Stimulated activated CD4-positive, alpha-beta T cell treated with anti-CD3 and anti-CD28 coated beads, Interleukin-15, amount 100 ng/mL, for 1 hour (primary cell): ENCODE measurements at places on chromosomes 12 and 14.

- DNase-seq: no peak
Measured at GRCh38 chr12:24363177-24363754, 413.8 kb upstream of the SOX5 start.

DNA sequence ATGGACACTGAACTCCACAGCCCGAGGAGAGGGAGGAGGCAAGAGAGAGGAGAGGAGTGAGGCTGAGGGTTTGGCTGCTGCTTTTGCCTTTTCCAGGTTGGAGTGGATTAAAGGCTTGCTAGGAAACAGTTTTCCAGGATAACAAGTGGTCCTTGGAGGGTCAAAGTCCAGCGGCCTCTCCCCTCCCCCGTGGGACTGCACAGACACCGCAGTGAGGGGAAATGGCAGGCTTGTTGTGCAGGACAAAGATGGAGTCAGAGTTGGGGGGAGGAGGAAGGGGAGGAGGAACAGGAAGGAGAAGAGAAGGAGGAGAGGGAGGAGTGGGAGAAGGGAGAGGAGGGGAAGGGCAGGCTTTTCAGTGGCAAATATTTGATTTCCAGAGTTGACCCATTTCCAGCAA is 245.5 kb downstream of the RBM19 start:
- DNase-seq: no peak

DNA sequence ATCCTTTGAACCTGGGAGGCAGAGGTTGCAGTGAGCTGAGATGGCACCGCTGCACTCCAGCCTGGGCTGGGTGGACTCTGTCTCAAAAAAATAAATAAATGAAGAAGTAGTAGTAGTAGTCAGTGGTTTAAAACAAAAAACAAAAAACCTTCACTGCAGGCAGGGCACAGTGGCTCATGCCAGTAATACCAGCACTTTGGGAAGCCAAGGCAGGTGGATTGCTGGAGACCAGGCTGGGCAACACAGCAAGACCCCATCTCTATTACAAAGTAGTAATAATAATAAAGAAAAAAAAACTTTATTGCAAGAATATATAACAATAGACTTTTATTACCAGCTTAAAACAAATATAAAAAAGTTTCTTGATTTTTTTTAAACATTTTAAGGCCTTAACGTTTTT is 13.8 kb upstream of the NEK9 start:
- DNase-seq: no peak

- DNase-seq: no peak
Measured at GRCh38 chr12:53978477-53979356, 4.0 kb upstream of the HOTAIR start.

GRCh38 chr12:5013266-5013730 is 30.4 kb upstream of the KCNA5 start:
- DNase-seq: no peak

GRCh38 chr14:21070083-21070609 is at the start of gene ARHGEF40:
ARHGEF40 (plus strand) TSS chr14:21070304; CDS start chr14:21070397, 93 bp downstream.
- DNase-seq: no peak

DNA sequence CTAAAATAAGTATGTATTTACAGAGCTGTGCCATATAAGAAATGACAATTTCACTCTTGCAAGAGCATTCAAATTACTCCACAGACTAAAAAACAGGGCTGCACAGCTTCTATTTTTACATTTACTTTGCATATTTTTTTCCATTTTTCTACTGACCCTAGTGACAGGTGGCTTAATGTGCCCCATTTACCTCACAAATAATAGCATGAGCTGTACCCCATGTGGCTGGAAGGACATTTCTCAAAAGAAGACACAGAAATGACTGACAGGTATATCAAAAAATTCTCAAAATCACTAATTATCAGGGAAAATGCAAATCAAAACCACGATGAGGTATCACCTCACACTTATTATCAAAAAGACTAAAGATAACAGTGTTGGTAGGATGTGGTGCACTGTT is 1128.6 kb downstream of the SLC16A7 start:
- DNase-seq: no peak

DNA sequence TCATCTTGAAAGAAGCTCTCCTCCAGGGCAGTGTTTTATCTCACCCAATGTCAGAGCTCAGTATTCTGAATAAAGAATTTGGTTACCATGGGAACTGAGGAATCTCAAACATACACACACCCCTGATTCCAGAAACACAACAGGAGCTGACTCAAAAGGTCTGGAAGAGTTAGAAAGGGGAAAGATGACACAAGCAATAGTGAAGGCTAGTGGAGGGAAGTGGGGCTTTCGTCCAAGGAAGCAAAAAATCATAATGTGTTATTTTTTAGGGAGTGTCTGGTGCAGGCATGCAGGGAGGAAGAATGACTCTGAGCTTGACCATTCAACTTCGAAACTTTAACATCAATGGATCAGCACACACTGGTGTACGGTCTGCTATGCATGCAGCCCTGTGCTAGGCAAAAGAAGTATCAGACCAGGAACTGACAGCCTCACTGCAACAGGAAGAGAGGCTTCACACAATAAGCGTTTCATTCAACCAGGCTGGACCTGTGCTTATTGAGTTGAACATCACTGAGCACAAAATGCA is 20.3 kb downstream of the HEBP1 start:
- no peak for DNase-seq

DNA sequence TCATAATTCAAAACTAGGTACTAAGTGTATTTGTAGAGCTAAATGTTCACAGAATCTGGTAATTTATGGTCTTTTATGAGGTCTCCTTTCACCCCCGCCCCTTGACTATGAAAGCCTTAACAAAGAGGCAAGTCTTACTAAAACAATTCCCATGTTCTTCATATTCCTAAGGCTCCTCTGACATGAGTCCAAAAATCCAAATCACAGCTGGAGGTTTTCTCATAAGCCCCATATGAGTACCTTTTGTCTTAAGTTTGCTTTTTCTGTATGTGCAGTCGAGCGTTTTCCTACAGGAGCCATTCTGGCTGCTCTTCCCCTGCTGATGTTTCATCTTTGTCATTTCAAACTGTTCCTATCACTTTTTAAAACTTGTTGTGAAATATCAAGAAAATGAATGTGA is 55.2 kb downstream of the SIX1 start:
- DNase-seq: no peak

DNA sequence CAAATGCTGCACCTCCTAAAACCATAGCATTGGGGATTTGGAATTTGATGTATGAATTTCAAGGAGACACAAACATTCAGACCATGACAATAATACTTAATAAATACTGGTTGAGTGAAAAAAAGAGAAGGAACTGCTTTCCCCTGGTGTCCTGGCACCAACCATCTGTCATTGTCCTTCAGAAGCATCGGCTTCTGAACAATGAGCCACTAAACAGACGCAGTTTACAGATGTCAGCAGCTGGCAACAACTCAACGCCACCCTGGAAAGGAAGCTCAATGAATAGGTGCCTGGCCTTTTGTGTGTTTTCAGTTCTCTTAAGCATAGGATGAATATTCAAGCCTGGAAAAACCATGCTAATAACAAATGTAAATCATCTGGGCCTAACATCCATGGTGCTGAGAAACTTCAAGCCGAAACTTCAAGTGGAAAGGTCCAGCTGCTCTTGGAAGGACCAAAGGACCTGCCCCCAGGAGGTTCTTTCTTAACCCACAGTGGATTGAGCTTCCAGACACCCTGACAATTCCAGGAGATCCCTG is 101.3 kb downstream of the WIF1 start:
- no peak for DNase-seq

GRCh38 chr14:24234095-24235005 is 1.6 kb downstream of the GMPR2 start:
- no peak for DNase-seq

DNA sequence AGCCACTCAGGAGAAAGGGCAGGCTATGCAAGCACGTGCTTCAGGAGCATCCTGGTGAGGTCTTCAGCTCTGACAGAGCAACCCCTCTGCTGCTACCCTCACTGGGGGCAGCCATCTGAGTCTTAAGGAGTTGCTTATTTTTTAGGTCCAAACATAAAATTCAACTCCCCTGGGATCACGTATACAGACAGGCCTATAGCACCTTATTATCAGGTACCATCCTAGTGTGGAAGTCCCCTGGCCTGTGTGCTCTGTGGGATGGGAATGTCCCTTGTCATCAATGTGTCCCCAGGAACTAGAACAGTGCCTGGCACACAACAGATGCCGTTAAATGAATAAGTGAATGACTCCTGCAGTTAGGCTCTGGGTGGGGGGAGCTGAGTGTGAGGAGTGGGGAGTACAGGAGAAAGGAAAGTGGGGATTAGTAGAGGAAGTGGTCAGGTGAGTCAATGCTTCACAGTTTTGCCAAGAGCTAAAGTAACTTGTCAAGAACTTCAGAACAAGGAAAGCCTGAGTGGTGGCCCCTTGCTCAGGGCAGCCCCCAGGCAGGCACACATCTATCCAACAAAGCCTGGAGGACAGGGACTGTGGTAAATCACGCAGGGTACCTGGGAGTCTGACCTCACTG is 33.5 kb downstream of the DAD1 start:
- no peak for DNase-seq

GRCh38 chr14:77495334-77495733 is 3.3 kb downstream of the ISM2 start:
- DNase-seq: no peak

DNA sequence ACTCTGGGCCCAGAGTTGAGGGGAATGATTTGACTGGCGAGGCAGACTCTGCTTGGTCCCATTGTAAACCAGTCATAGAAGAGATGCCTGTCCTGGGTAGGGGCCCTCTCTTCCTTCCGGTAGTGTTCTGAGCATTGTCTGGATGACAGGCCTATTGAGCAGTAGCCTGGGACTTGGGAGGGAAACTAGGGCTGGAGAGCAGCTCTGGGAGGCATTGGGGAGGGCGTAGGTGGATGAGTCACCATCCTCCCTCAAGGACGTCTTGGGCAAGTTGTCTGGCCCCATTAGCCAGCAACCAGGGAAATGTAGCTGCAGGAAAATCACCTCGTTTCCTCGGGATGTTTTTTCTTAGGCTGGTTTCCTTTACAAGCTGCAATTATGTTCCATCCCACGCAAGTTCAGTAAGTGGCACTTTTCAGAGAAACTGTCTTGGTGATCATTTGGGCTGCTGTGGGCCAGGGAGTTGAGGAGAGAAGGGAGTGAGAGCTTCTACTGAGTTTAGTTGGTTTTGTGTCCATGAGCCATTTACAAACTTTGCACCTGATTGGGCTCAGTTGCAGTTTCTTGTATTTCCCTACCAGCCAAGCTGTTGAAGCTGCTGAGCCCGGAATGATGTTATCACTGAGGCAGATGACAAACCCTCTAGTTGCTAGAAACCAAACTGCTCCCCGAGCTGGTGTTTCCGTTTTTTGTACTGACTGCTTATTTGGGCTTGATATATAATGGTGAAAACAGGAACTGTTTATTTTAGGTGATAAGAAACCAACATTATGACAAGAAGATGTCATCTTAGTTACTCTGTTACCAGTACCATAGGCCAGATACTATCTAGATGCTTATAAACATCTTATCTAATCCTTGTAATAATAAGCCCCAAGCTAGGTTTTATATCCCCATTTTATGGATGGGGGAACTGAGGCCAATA is 147.6 kb downstream of the CHST11 start:
- peak; percentile 6 for DNase-seq

- DNase-seq: no peak
Measured at GRCh38 chr14:96351986-96352385, 11.2 kb downstream of the ATG2B start.

DNA sequence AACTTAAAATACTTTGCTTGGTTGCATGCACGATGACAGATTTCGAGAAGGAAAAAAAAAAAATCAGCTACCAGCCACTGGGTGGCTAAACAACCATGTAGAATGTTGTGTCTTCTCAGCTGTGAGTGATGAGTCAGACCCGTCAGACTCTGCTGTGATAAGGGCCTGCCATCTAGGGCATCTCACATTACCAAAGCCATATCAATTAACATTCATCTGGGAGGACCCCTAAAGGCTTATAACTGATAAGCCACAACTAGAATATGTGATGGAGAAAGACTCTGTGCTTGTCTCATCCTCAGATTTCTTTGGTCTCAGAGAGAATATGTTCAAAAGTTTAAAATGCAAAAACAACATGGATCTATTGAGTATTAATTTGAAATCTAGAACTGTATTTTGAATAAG is 111.5 kb downstream of the PAX9 start:
- DNase-seq: no peak

DNA sequence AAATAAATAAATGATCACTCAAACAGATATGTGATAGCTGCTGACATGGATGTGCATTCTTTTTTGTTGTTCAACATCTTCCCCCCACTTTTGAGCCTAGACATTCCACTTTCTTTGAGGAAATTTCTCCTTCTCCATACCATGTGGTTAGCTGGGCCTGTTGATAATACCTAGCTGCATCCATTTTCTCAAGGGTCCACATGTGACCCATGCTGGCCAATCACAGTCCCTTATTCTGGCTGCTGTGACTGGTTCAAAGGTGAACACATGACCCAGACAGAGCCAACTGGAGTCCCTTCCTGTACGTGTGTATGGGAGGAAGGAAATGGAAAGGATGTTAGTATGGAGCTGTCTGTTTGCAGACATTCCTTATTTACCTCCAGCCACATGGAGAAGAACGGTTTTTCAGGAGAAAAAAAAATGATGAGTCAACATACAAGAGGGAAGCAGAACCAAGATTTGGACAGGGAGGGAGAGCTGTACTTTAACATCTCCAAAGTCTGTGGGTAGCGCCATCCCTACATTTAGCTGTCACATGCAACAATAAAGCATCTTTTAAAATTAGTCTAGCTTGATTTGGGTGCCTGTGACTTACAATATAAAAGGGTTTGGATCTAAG is 391.7 kb upstream of the TBX3 start:
- DNase-seq: no peak

DNA sequence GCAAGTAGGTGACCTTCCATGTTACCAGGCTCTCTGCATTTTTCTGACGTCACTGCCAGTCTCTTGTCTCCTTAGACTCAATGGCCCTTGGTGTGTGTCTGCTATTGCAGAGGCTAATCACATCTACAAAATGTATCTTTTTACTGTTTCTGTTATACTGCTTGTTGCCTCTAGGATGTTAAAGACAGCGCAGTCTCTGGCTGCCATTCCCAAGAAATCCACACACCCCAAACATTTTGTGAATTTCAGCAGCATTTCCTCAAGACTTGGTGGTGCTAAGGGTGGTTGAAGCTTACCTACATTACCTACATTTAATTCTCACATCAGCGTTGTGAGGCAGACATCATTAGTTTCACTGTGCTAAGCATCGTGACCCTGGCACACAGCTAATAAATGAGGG is 87.2 kb downstream of the C12orf75 start:
- no peak for DNase-seq

- no peak for DNase-seq
Measured at GRCh38 chr12:125110641-125111360, 45.6 kb downstream of the AACS start.

GRCh38 chr12:52293926-52294325 is 2.6 kb upstream of the KRT81 start:
- no peak for DNase-seq

DNA sequence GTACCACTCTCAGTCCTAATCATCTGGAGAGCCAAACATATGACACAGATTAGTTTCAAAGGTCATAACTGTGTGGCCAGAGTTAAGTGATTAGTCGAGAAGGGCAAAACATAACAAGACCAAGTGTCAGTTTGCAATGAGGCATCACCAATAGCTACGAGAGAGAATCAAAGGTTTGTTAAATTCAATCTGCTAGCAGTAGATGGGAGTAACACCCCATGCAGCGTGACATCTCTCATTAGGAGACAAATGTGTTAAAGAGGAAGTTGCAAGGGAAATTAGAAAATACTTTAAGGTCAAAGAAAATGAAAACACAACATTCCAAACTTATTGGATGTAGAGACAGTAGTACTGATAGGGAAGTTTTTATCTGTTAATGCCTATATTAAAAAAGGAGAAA is 135.7 kb upstream of the SYT10 start:
- DNase-seq: no peak
